AG04450 (cell line): ENCODE measurements at places on chromosomes 7 and 10.
A peak's percentile ranks its signal among the peaks of the same experiment; 100 is the strongest.

- DNase-seq: no peak
Measured at GRCh38 chr7:151660141-151660540, 140.4 kb upstream of the RHEB start.

- no peak for DNase-seq
Measured at GRCh38 chr7:51817694-51818225, 501.2 kb upstream of the COBL start.

- DNase-seq: no peak
Measured at GRCh38 chr10:73992899-73993788, 4.8 kb upstream of the VCL start.

DNA sequence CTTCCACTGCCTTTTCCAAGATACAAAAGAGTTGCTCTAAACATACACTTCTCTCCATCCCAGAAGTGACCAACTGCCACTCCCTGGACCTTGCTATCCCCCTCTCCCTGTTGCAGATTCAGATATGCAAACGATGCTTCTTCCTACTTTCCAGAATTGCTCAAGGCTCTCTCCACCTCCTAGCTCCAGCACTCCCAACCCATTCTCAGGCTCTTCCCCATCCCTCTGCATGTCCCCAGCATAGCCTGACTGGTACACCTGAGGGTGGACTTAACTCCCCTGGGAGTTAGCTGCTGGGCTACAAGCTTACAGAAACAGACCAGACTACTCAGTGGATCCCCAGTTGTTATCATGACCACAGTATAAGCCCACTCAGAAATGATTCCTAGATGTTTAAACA is 27.6 kb downstream of the MKRN1 start:
- no peak for DNase-seq

- no peak for DNase-seq
Measured at GRCh38 chr10:29925771-29926692, 133.4 kb downstream of the JCAD start.

DNA sequence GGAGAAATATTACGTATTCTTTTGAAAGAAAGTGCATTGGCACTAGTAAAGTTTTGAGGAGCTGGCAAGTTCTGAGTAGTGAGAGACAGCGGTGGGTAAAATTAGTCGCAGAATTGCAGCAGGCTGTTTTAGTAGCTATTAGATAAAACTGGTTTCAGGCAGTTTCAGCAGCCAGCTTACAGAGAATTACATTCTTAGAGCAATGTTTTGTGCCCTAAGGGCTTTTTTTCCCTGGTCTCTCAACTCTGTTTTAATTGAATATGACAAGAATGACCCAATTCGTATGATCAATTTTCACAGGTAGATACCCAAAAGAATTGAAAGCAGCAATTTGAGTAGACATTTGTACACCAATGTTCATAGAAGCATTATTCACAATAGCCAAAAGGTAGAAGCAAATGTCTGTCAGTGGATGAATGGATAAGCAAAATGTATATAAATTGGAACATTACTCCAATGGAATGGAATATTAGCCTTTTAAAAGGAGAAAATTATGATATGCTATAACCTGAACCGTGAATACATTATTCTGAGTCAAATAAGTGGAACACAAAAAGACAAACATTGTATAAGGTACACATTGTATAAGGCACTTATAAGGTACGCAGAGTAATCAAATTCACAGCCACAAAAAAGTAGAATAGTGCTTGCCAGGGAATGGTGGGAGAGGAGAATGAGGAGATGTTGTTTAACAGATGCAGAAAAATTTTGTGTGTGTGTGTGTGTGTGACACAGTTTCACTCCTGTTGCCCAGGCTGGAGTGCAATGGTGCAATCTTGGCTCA is 5.2 kb upstream of the KBTBD2 start:
- no peak for DNase-seq

GRCh38 chr7:74554178-74554577 is 100.5 kb downstream of the GTF2IRD1 start:
- no peak for DNase-seq

GRCh38 chr10:27716521-27716920 is 29.1 kb downstream of the MKX start:
- no peak for DNase-seq

DNA sequence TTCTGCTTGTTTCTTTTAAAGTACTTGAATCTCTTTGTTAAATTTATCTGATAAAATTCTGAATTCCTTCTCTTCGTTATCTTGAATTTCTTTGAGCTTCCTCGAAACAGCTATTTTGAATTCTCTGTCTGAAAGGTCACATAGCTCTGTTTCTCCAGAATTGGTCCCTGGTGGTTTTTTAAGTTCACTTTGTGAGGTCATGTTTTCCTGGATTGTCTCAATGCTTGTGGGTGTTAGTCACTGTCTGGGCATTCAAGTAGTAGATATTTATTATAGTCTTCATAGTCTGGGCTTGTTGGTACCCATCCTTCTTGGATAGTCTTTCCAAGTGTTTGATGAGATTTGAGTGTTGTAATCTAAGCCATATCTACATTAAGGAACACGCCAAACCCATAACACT is 1060.6 kb downstream of the LRMDA start:
- no peak for DNase-seq

- DNase-seq: no peak
Measured at GRCh38 chr10:36173364-36173763, 531.3 kb upstream of the FZD8 start.

- no peak for DNase-seq
Measured at GRCh38 chr7:68866200-68866570, 732.1 kb upstream of the AUTS2 start.

GRCh38 chr10:79397051-79397450 is 48.4 kb downstream of the ZCCHC24 start:
- DNase-seq: no peak

- no peak for DNase-seq
Measured at GRCh38 chr10:126565441-126565840, 105.1 kb downstream of the C10orf90 start.

DNA sequence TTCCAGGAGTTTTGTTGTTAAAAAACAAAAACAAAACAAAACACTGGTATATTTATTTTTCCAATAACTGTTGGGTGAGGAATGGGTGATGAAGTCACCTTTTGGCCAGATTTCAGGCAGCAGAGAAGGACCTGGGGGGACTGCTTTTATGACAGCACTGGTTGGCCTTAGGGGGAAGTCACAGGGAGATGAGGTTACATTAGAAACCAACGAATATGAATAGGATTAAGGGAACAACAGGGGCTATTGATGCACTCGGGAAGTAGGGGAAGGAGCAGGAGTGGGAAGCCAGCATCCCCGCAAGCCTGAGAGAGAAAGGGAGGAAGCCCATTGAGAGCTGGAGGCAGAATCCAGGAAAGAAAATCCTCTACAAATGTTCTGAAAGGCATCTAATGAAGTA is 958.4 kb downstream of the TYW1 start:
- no peak for DNase-seq

GRCh38 chr7:131673576-131673975 is 117.1 kb upstream of the PODXL start:
- no peak for DNase-seq

GRCh38 chr10:131461093-131461492 is 149.6 kb upstream of the TCERG1L start:
- DNase-seq: no peak

GRCh38 chr7:117152213-117153007 is 170.4 kb downstream of the WNT2 start:
- DNase-seq: no peak

GRCh38 chr10:5647507-5648240 is 18.7 kb downstream of the ASB13 start:
- DNase-seq: no peak

DNA sequence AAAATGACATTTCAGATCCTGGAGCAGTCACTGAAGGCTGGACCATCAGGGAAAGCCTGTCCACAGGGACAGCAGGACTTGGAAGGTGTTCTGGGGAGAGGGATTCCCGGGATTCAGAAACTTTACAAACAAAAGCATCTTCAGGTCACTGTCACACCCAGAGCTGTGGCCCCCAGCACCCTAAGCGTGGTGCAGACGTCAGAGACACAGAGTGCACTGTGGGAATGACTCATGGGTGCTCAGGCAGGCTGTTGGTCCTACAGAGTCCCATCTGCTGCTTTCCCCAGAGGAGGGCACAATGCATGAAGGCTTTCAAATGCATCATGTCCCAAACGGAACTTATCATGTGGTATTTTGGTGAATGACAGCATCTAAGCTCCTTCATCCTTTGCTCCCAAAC is 13.1 kb upstream of the LRMDA start:
- no peak for DNase-seq

- DNase-seq: no peak
Measured at GRCh38 chr10:24494236-24494635, 229.5 kb downstream of the ARHGAP21 start.

GRCh38 chr7:24381894-24382505 is 98.0 kb downstream of the NPY start:
- no peak for DNase-seq

DNA sequence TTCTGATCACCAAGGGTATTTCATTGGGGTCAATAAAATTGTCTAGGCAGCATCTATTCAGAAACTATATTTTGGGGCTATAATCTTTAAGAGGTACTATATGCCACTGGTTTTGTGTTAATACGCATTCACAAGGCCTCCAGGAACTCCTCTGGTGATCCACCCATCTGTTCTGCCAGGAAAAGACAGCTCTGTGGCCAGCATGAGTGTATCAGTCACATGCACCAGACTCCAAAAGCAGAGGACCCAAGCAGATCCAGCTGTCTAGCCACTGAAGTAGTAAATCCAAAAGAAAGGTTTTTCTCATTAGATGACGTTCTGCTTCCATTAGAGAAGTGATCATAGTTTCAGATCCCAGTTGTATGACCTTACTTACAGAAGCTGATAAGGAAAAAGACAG is 199.6 kb upstream of the CELF2 start:
- DNase-seq: no peak

GRCh38 chr7:117205873-117206272 is 117.0 kb downstream of the WNT2 start:
- no peak for DNase-seq

GRCh38 chr10:687583-688311 is 1.7 kb downstream of the DIP2C start:
- DNase-seq: no peak

DNA sequence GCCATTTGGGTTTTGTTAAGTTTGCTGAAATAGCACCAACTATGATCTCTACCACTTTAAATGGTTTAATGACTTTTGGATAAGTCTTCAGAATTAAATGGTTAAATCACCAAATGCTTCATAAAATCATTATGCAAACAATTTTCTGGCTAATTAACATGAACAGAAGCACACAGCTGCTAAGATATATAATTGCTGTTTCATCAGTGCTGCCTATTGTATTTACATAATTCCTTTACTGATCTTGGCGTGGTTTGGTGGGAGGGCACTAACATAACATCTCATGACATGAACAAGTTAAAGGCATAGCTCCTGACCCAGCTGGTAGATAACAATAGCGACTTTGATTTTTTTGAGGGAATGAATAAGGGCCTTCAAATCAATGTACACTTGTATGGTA is 94.1 kb downstream of the FZD1 start:
- no peak for DNase-seq

DNA sequence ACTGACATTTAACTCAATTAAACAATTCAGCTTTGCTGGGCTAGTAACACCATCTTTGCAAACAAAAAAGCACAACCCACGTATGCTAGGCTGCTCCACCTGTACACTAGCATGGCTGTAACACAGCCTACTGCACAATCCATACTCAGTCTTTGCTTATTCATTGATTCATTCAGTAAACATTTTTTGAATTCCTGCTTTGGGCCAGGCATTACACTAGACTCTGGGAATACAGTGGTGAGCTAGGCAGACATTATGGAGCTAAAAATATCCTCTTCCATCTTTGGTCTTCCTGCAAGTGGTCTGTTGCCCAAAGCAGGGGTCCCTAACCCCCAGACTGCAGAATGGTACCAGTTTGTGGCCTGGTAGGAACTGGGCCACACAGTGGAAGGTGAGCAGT is 9.9 kb downstream of the CNNM1 start:
- no peak for DNase-seq

DNA sequence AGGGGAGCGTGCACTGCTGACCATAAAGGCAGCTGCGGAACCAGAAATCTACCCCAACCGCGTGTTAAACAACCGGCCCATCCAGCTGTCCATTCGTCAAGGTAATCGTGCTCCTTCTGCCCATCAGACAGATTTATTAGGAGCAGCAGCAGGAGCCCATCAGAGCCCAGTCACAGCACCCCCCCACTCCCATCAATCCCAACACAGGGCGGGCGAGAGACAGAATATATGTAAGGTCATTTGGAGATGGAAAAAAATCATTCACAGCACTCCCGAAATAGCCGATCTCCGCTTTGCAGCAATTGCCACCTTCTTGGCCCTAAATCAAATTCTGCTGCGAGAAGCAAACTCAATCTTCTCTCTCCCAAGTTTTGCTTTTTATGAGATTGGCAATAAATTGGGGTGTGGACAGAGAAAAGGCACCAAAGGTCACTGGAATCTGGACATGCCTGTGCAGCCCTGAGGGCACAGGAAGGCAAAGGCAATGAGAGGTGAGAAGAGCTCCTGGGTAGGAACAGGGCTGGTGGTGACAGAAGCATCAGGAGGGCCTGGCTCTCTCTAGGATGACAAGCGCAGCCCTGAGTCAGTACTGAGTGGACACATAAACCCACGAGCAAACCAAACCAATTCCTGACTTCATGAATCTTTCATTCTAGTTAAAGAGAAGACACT is 145.0 kb upstream of the ZMIZ1 start:
- DNase-seq: no peak

GRCh38 chr7:29878081-29878688 is 71.9 kb downstream of the WIPF3 start:
- DNase-seq: peak; percentile 20

DNA sequence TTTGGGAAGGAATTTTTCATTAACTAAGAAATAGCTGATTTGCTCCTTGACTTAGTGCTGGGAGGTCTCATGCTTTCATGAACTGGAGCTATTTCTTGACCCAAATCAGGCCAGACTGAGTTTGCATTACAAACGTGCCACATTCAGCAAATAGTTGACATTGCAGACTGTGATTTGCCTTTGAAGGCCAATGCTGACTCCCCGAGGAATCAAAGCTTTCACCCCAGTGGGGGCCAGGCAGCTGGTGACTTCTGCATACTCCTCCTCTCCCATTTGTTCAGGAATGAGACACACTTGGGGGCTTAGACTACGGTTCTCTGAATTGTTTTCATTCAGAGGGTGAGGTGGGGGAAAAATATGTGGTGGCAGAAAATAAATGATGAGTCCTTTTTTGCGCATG is 111.0 kb upstream of the JAZF1 start:
- no peak for DNase-seq

DNA sequence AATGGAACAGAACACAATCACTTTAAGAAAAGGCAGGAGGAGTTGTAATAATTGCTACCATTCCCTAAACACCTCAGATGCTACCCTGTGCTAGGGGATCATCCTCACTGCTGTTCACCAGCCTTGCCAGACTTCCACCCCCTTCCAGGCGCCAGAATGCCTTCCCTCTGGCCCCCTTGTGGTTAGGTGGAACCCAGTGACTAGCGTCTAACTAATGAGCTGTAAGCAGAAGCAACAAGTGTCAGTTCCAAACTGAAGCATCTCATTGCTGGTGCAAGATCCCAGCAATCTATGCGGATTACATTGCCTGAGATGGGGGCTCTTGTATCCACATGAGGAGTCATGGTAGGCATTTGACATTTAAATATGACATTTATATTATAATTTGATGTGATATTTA is 86.6 kb downstream of the FRMD4A start:
- DNase-seq: no peak
